Dorsolateral prefrontal cortex (tissue), 122 donors: ENCODE measurements at places on chromosomes 12 and 14.

DNA sequence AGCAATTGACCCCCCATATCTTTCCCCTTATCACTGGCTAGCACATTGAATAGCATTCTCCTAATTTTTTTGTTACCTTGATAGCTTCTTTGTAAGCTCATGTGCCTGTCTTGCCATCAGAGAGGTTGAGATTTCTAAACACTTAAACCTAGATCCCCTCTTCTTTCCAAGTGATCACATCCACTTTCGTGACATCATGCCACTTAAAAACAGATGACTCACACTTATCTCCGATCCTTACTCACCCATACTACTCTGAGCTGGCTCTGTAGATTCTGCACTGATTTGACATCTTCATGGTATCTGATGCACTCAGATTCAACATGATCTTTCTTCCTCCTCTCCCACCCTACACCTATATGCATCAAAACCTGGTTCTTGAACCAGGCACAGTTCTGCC lies 10.5 kb downstream of the GPR137C start:
- DNase-seq, result no peak

DNA sequence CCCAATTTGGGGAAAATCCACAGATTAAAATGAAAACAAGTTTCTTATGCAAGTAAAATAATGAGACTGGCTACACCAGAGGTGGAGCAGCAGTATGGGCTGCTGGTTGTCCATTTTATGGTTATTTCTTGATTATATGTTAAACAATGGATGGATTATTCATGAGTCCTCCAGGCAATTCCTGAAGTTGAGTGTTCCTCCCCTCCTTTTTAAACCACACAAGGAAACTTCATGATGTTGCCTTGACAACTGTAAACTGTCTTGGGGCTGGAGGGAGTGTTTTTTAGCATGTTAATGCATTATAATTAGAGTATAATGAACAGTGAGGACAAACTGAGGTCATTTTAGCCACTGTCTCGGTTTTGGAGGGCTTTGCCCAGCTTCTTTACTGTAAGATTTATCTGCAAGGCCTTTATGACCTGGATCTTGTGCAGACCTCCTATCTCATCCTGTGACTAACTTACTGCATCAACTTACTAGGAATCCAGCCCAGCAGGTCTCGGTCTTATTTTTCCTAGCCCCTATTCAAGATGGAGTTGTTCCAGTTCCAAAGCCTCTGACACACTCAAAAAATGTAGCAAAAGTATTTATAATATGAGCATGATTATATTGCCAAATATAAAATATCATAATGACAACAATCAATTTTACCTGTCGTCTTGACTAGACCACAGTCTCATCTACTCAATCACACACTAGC lies 534.0 kb downstream of the TMEM121 start:
- no peak for DNase-seq

GRCh38 chr12:13208533-13209435 lies 12.3 kb downstream of the EMP1 start:
- DNase-seq, result no peak

DNA sequence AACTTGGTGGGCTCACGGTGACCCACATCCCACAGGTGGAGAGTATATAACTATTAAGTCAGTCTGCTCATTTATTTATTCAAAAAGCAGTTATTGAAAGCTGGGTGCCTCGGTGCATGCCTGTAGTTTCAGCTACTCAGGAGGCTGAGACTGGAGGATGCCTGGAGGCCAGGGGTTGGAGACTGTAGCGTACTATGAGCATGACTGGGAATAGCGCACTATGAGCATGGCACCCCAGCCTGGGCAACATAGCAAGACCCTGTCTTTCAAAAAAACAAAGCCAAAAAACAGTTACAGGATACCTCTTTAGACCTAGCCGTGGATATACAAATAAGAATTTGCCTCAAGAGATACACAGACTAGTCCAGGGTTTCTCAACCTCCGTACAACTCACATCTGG lies 139.8 kb downstream of the ZFP36L1 start:
- DNase-seq, result no peak

- no peak for DNase-seq
Measured at GRCh38 chr14:61047021-61047420, 66.0 kb downstream of the SLC38A6 start.

GRCh38 chr14:102377696-102378095 lies 15.0 kb downstream of the TECPR2 start:
- no peak for DNase-seq
